CD14-positive monocyte (primary cell): ENCODE measurements at places on chromosomes 5 and 9.

GRCh38 chr5:91386120-91386519 is 3.0 kb upstream of the ARRDC3 start:
- DNase-seq, result no peak

GRCh38 chr5:179819296-179820126 is 1.2 kb upstream of the SQSTM1 start:
- peak; percentile 73 for DNase-seq

- DNase-seq, result no peak
These were observed 173.9 kb upstream of the TNC start for GRCh38 chr9:115291841-115292240.

DNA sequence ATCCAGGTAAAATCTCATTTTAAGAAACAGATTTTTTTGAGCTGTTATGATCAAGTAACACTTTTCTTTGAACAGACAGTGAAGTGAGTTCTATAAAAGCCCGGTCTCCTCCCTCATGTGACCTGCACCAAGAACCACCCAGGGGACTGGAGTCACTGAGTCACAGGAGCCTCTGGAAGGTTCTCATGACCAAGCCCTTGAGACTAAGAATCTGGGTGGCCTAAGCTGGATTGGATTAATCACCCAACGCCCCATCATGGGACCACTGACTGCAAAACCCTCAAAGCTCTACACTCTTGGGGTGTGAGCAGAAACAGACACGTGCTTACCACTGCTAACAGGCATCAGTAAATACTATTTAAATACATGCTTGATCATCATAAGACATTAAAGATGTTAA is 48.4 kb downstream of the SECISBP2 start:
- peak; percentile 55 for DNase-seq

DNA sequence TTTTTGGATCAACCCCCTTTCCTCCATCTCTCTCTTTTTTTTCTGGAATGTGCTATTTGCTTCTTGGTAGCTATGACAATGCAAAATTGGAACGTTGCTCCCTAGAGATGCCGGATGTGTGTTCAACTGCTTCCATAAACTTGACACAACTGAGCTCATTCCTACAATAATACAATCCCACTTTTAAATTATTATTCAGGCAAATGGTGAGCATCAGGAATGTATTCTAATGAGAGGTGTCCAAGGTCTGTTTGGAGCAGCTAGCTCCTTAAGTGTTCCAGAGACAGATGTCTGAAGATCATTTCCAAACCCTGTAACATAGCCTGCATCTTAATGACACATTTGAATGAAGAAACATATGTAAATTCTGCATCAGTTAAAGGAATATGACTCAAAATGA is 518.4 kb downstream of the TAF11L14 start:
- DNase-seq, result no peak

GRCh38 chr9:93635186-93636107 is 59.1 kb downstream of the PHF2 start:
- no peak for DNase-seq

DNA sequence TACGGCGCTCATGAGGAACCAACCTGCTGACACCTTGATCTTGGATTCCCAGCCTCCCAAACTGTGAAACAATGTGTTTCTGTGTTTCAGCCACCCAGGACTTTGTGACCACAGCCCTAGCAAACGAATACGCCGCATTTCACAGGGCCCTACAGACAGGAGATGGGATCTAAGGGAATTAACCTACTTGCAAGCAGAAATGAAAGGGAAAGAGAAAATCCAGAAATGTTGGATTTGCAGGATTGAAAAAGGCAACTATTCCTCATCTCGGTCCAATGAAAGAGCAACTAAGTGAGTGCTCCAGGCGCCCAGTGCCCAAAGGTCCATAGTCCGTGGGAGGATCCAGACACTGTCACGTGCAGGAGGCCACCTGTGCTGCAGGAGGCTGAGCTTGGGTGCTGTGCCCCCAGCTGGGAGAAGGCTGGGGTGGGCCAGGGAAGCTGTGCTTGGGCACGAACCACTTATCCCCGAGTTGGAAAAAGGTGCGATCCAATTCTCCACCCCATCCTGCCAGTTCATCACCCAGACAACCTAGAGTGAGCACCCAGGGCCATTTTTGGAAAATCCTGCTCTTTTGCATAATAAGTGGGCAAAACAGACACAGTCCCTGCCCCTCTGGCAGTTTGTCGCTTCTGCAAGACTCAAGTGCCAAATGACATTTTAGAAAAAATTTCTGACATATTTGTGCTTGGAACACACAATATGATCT is 177.9 kb downstream of the C9orf50 start:
- DNase-seq, result no peak

DNA sequence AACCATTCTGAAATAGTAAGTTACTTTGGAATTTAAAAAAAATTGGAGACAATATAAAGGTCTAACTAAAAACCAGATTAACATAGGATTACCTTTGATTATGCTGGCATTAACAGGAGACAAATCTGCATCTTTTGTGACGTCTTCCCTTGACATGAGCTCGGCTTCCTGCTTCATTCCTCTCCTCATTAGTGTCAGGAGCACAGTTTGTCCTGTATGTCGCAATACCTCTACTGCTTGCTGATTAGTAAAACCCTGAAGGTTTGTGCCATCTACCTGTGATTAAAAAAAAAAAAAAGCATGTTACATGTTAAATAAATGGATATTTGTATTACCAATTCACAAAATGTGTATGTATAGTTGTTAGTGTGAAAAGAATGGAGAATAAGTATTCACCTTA is 73.7 kb downstream of the MPDZ start:
- DNase-seq, result no peak

- no peak for DNase-seq
These were observed 84.1 kb downstream of the AMBP start for GRCh38 chr9:113993838-113994540.

DNA sequence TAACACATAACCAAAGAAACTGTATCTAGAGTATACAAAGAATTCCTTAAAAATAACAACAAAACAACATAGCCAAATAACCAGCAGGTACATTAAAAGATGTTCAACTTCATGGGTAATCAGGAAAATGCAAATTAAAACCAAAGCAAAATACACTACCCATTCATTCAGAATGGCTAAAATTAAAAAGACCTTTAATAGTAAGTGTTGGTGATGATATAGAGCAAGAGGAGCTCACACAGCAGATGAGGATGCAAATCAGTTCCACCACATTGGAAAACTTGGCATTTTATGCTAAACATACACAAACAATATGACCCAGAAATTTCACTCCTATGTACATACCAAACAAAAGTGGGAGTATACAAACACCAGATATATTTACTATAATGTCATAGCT is 97.8 kb downstream of the DENND1A start:
- no peak for DNase-seq

DNA sequence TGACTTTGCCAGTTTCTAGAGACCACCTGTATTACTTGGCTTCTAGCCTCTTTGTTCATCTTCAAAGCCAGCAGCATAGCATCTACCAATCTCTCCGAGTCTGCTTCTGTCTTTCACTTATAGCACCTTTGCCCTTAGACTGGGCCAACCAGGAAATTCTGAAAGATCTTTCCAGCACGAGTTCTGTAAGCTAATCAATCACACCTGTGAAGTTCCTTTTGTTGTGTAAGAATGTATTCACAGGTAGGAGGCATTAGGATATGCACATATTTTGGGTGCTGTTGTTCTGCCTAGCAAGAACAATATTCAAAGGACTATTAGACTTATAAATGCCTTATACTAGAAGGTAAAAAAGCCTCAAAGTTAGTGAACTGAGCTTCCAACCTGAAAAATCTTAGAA is 232.1 kb downstream of the CDH12 start:
- DNase-seq, result no peak

DNA sequence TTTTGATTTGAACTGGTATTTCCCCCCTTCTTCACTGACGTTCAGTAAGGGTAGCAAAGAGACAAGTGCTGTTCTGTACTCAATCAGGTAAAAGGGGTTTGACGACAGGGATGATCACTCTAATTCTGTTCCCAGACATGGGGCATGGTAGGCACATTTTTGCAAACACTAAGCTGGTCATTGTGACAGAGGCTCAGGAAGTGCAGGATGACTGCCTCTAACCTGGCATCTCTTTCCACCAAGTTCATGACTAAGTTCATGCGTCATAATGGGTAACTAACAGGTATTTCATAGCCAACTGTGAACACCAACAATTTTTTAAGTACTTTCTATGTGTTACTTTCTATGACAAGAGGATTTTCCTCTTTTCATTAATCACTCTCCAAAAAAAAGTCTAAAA is 166.5 kb downstream of the MAPKAP1 start:
- no peak for DNase-seq
